ENCODE measurements at places on chromosomes 13 and 19.

GRCh38 chr19:18007917-18008673 lies at the start of gene ARRDC2:
ARRDC2 (plus strand) TSS chr19:18008170; CDS start chr19:18008311, 141 bp downstream.
- no peak for DNase-seq

GRCh38 chr13:47334173-47334572 lies 437.3 kb upstream of the HTR2A start:
- DNase-seq: no peak

DNA sequence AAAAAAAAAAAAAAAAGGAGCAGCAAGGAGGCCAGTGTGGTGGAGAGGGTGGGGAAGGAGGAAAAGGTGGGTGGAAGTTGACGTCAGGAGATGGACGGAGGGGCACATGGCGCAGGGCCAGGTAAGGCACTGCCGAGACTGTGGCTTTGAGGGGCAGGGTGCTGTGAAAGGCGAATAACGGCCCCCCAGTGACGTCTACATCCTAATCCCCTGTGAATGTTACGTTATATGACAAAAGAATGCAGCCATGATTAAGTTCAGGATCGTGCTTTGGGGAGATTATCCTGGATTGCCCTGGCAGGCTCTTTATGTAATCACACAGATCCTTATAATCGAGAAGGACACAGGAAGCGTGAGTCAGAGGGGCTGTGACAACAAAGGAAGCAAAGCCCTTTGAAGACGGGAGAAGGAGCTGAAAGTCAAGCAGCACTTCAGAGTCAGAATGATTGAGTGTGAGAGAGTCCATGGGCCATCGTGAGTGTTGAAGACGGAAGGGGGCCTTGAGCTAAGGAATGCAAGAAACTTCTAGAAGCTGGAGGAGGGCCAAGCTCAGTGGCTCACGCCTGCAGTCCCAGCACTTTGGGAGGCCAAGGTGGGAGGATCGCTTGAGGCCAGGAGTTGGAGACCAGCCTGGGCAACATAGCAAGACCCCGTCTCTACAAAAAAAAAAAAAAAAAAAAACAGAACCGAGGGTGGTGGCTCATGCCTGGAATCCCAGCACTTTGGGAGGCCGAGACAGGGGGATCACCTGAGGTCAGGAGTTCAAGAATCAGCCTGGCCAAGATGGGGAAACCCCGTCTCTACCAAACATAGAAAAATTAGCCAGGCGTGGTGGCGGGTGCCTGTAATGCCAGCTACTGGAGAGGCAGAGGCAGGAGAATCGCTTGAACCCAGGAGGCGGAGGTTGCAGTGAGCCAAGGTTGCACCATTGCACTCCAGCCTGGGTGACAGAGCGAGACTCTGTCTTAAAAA lies 13.8 kb upstream of the CEACAM16 start:
- DNase-seq: no peak

DNA sequence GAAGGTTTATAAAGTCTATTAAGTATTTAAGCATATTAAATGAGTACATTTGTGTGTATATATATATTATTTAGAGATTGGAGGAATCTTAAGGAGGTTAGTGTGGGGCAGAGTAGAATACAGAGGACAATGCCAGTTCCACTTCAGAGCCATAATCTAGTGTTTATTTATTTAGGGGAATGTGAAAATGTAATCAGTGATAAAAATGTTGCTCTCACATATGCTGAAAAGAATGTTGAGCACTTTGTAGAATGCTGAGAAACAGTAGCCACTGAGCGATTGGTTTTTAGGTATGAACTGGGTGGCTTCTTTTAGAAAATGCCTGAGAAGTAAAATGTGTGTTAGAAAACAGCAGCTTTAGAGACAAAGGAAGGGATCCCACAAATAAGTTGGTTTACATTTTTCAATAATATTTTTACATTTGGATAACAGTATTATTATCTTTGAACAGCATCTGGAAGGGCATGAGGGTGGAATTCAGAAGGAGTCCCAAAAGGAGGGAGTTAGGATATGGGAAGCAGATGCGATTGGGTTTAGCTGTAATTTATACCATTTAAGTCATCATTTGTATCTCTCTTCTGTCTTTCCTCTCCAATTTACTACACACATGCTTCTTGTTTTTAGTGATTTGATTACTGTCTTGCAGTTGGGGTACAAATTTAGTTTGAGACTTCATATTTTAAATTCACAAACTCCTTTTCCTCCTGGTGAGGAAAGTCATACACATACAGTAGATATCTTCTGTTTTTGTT lies 68.6 kb downstream of the NDFIP2 start:
- no peak for DNase-seq

DNA sequence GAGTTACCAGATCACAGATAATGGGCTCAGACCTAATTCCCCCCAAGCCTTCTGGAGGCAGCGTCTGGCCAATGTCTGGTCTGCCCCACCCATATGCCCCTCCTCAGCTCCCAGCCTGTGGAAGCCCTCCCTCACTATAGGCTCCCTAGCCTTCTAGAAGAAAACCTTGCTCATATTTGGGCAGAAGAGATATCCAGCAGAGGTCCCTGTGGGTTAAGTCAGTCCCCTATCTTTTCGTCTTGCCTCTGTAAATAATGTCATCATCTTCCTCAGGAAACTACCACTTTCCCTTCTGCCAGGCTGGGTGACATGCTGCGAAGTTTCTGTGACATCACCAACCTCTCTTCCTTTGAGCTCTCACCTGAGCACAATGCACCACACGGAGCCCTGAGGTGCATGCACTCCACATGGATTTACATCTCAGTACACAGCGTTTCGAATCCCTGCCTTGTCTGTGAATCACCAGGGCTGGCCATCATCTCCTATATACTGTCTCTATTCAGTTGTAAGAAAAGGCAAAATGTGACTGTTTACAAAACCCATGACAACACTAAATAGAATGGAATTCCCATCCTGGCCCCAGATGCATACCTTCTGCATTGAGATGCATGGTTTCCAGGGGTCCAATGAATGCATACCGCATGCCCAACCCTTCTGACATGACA lies 112.8 kb downstream of the CRYL1 start:
- no peak for DNase-seq
